Adrenal gland (tissue), 19 donors: ENCODE measurements at places on chromosomes 6 and 20.

GRCh38 chr20:51583499-51583898, 41.0 kb upstream of the NFATC2 start:
- DNase-seq, result no peak

DNA sequence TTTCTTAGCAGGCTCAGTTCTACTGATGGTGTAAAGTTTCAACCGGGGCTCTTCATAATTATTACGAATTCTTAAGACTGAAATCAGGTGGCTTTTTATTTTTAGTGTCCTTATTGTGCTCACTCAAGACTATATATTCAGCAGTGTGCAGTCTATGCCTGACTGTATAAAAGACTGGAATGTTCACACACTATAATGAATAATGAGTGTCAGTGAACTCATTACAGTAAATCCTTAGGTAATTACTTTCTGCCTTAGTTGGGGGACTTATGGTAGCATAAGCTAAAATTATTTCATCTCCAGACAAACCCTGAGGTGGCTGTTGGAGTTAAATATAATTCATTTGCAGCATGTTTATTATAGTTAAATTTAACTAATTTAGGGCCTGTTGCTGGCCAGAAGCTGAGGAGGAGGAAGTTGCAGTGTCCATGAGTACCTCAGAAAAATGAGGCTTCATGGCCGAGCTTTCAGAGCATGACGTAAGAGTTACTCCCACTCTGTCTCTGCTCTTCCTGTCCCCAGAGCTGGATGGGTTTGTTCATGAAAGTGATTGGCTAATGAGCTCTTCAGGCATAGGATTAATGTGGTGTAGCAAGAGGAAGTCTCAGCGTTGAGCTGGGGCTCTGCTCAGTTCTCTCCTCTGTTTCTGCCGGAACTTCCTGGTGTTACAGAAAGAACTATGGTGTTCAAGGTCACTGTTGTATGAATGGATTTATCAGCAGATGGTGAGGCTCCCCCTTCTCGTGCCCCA, 335.7 kb downstream of the NRN1 start:
- peak; percentile 32 for DNase-seq

DNA sequence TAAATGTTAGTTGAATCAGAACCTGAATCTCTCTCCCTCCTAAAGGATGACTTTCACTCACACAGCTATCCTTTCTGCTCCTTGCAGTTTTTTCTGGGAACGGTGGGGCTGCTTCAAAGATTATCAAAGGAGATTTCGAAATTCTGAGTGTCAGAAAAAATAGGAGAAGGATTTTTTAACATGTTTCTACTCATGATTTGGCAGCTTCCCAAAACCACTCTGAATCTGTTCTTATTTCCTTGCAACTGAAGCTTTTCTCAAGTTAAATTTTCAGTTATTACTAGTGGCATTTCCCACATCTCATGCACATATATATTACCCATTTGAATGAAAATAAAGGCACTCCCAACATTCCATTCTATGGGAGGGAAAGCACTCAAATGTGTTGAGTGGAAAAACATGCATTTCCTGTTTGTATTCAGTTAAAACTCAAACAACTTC, 123.6 kb downstream of the LCA5 start:
- DNase-seq, result no peak

GRCh38 chr6:130027948-130028347, 9.6 kb downstream of the L3MBTL3 start:
- DNase-seq, result no peak
